Spinal cord (tissue), 10 donors: ENCODE measurements at places on chromosomes 7 and 10.
A peak's percentile ranks its signal among the peaks of the same experiment; 100 is the strongest.

GRCh38 chr10:47339186-47339735 lies 8.9 kb upstream of the RBP3 start:
- DNase-seq = no peak
- H3K27ac ChIP-seq = no peak overlapping the region
- H3K4me3 ChIP-seq = no peak overlapping the region
- H3K27me3 ChIP-seq = no peaks in the 10 kb centered on the region
- H3K36me3 ChIP-seq = no peaks in the 10 kb centered on the region

- H3K27ac ChIP-seq = no peak overlapping the region
- H3K4me3 ChIP-seq = no peak overlapping the region
- H3K36me3 ChIP-seq = no peaks in the 10 kb centered on the region
- H3K4me1 ChIP-seq = peaks cover 9% of the 10 kb centered on the region
- H3K27me3 ChIP-seq = no peaks in the 10 kb centered on the region
These were observed 52.7 kb upstream of the VIPR2 start for GRCh38 chr7:159197066-159197975.

- no peaks in the 10 kb centered on the region for H3K4me1 ChIP-seq
- DNase-seq = no peak
- H3K27ac ChIP-seq = no peak overlapping the region
- H3K36me3 ChIP-seq = no peaks in the 10 kb centered on the region
- no peaks in the 10 kb centered on the region for H3K27me3 ChIP-seq
- no peak overlapping the region for H3K4me3 ChIP-seq
These were observed 165.7 kb downstream of the NPSR1 start for GRCh38 chr7:34823650-34824258.

GRCh38 chr10:76017733-76018433 lies 586.5 kb downstream of the LRMDA start:
- no peak overlapping the region for H3K4me3 ChIP-seq
- no peaks in the 10 kb centered on the region for H3K4me1 ChIP-seq
- DNase-seq = no peak
- H3K36me3 ChIP-seq = no peaks in the 10 kb centered on the region

GRCh38 chr7:71389976-71390375 lies 258.0 kb downstream of the GALNT17 start:
- no peaks in the 10 kb centered on the region for H3K4me1 ChIP-seq
- H3K36me3 ChIP-seq = peaks cover 2% of the 10 kb centered on the region
- H3K27ac ChIP-seq = no peak overlapping the region
- no peak for DNase-seq

DNA sequence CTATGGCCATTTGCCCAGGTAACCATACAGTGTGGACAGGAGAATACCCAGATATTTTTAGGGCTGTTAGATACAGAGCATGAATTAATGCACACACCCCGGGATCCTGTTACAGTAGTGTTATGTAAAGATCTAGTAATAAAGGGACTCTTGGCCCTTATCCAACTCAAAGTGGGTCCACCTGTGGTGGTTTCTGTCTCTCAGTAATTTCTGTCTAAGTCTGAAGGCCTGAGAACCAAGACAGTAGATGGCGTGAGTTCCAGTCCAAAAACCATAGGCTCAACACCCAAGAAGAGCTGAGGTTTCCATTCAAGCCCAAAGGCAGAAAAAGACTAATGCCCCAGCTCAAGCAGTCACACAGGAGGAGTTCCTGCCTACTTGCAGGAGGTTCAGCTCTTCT lies 277.7 kb downstream of the ZEB1 start:
- no peak overlapping the region for H3K27ac ChIP-seq
- DNase-seq = no peak
- no peaks in the 10 kb centered on the region for H3K4me1 ChIP-seq
- H3K27me3 ChIP-seq = no peaks in the 10 kb centered on the region
- no peaks in the 10 kb centered on the region for H3K36me3 ChIP-seq
- no peak overlapping the region for H3K4me3 ChIP-seq

DNA sequence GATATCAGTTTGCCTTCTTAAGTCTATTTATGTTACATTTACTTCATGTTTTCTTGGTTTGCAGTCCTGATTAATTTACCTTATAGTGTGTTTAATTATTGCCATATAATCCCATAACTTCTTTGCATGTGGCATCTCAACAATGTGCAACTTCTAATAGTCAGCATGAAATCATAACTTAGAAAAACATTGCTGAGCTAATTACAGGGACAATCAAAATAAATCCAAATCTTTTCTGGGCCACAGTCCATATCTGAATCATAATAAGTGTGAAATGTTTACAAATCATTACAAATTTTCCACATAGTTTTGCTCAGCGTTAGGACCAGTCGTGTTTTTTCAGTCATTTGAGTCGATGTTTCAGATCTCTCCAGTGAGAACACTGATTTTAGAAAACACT lies 29.1 kb upstream of the CABCOCO1 start:
- H3K27me3 ChIP-seq = no peaks in the 10 kb centered on the region
- DNase-seq = no peak
- no peaks in the 10 kb centered on the region for H3K36me3 ChIP-seq
- H3K4me1 ChIP-seq = no peaks in the 10 kb centered on the region

DNA sequence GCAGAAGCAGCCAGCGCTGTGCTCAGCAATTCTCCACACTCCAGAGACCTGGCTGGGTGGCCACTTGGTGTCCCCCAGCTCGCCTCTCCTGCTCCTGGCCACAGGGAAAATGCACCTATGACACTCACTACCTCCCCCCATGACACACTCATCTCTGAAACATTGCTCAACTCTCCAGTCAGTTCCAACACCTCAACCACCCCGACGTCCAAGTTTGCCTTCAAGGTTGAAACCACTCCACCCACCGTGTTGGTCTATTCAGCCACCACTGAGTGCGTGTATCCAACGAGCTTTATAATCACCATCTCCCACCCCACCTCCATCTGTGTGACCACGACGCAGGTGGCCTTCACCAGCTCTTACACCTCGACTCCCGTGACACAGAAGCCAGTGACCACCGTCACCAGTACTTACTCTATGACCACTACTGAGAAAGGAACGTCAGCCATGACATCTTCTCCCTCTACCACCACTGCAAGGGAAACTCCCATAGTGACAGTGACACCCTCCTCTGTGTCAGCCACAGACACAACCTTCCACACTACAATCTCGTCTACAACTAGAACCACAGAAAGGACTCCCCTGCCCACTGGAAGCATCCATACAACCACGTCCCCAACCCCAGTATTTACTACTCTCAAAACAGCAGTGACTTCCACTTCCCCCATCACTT lies 2.7 kb downstream of the MUC3A start:
- H3K27ac ChIP-seq = no peak overlapping the region
- H3K4me1 ChIP-seq = peaks cover 6% of the 10 kb centered on the region
- peaks cover 12% of the 10 kb centered on the region for H3K27me3 ChIP-seq
- no peak for DNase-seq

GRCh38 chr10:74921744-74922143 lies 95.3 kb downstream of the KAT6B start:
- no peak overlapping the region for H3K4me3 ChIP-seq
- no peak overlapping the region for H3K27ac ChIP-seq
- peaks cover 15% of the 10 kb centered on the region for H3K4me1 ChIP-seq
- no peaks in the 10 kb centered on the region for H3K27me3 ChIP-seq
- no peaks in the 10 kb centered on the region for H3K36me3 ChIP-seq

DNA sequence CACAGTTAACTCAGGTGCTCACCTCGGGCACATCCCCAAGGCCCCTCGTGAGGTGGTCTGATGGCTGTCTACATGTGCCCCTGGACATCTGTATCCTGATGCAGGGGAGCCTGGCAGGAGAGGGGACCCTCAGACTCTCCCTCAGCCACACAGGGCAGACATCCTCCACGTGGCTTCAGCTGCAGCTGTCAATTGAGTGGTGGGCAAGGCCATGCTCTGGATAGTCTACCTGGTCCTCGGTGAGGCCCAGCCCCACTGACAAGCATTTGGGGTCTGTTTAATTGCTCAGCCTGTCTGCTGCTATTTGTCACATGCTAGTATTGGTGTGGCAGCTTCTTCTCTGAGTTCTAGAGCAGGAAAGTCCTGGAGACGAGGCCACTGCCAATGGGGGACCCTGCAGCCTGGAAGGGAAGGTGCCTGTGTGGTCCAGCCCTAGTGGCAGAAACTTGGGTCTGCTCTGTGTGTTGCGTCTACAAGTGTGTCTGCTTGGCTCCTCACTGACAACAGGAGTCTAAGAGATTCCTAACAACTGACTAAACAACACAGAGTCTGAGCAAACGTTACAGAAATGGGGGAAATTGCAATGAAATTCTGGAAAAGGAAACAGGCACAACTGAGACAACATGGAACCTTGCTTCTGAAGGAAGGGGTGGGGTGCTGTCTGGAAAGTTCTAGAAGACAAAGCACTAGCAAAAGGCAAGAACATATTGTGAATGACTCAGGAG lies 59.3 kb upstream of the IGFBP3 start:
- peaks cover 12% of the 10 kb centered on the region for H3K4me1 ChIP-seq
- no peak overlapping the region for H3K4me3 ChIP-seq
- no peaks in the 10 kb centered on the region for H3K36me3 ChIP-seq
- H3K27ac ChIP-seq = no peak overlapping the region
- DNase-seq = no peak

DNA sequence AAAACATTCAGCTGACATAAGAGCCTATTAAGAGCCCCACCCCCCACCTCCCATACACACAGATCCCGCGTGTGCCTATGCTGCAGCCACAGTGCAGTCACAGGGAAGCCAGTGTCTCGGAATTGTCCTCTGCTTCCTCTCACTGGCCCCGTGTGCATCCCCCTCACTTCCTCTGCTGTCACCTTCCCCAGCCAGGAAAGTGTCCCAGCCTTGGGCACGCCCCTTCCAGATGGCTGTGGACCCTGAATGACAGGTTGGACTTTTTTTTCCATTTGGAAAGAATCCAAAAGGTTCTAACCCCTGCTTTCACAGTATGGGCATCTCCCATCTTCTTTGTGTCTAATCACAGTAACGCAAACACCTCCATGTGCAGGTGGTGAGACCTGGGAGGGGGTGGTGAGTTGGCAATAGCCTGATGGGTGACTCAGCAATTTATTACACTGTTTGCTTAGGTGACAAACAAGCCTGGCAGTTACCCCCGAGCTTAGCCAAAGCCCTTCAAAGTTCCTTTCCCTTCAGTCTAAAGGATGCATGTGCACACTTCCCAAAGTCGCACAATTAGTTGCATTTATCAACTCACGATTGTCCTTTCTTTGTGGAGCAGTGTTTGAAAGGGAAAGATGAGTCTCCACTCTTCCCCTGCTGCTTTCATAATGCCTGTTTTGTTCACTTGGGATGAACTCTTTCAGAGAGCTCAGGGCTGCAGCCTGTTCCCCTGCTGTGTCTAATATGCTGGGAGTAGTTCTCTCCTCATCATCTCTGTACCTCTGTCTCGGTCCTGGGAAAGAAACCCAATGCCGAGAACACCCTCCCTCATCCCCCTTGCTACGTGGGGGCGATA lies 67.5 kb upstream of the EFCAB10 start:
- H3K27ac ChIP-seq = no peak overlapping the region
- no peaks in the 10 kb centered on the region for H3K36me3 ChIP-seq
- no peak for DNase-seq
- peaks cover 27% of the 10 kb centered on the region for H3K4me1 ChIP-seq
- peaks cover 7% of the 10 kb centered on the region for H3K27me3 ChIP-seq

- no peaks in the 10 kb centered on the region for H3K4me1 ChIP-seq
- no peak for DNase-seq
- H3K4me3 ChIP-seq = no peak overlapping the region
- H3K27ac ChIP-seq = no peak overlapping the region
These were observed 53.8 kb downstream of the ST7 start for GRCh38 chr7:117006907-117007684.

DNA sequence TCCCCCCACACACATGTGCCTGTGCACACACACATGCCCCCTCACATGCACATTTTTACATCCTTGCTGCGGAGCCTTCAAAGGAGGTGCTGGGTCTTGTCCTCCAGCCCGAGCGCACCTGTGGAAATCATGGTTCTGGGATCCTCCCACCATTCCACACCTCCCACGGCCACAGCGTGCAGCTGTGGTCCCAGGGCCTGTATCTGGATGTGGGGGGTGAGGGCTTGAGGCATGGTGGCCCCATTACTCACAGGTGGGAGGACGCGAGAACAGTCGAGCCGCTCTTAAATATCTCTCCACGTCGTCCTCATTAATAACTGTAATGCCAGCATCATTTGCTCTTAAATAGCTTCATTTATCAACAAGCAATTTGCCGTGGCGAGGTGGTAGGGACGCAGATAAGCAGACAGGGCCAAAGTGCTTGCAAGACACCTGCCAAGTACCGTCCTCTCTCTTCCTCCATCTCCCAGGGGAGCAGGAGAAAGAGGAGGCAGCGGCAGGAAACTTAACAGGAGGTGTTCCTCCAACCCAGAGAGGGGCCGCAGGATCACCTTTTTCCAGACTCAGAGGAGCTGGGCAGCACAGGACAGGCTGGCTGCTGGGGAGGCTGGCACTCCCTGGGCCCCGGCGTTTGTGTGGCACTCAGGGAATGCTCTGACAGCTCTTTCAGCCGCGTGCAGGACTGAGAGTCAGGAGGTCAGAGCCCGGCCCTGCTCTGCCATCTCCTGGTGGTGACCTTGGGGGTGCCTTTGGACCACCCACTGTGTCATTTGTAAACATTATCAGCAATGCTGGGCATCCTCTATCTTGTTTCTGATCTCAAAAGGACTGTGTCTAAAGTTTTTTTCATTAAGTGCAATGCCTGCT lies 87.4 kb downstream of the CDH23 start:
- H3K36me3 ChIP-seq = no peaks in the 10 kb centered on the region
- peak; percentile 57 for DNase-seq
- peaks cover 12% of the 10 kb centered on the region for H3K4me1 ChIP-seq

GRCh38 chr10:36650274-36650673 lies 475.1 kb upstream of the ANKRD30A start:
- no peak overlapping the region for H3K4me3 ChIP-seq
- H3K4me1 ChIP-seq = no peaks in the 10 kb centered on the region
- no peak overlapping the region for H3K27ac ChIP-seq

DNA sequence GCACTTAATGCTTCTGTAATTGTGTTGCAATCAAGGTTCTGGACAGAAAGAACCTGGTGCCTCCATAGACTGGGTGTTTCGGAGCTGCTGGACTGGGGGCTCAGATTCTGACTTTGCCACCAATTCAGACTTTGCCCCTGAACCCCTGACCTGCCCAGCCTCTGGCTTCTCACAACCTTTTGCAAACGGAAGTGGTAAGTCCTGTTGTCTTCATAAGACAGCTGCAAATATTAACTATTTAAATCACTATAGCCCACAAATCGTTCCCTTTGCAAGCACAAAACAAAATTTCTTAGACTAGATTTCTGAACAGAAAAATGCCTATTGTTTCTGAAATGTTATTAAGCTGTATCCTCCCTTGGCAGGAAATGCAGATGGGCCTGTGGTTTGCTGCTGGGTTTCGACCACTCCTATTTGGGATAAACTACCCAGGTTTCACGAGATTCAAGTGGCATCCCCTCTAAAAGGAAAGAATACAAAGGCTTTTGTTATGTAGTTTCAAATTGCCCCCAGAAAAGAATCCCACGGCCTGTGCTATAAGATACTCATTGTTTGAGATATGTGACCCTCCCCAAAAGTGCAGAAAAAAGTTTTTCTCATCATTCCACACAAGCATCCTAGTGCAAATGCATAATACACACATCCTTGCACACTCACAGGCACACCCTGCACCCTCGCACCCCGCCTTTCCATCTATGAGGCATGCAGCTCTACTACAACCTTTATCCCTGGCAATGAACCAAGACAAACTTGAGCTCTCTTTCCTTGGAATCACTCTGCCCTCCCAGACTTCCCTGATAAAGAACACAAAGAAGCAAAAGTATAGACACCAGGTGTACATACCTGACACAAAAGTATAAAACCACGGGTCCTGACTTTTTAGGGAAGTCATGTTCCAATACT lies 209.1 kb downstream of the PRPF18 start:
- H3K27ac ChIP-seq = no peak overlapping the region
- no peak overlapping the region for H3K4me3 ChIP-seq
- H3K36me3 ChIP-seq = peaks cover 25% of the 10 kb centered on the region
- H3K27me3 ChIP-seq = no peaks in the 10 kb centered on the region
- DNase-seq = no peak
- H3K4me1 ChIP-seq = peaks cover 11% of the 10 kb centered on the region

GRCh38 chr7:151987748-151988529 lies 31.7 kb downstream of the GALNTL5 start:
- H3K27me3 ChIP-seq = no peaks in the 10 kb centered on the region
- DNase-seq = peak; percentile 11
- no peaks in the 10 kb centered on the region for H3K36me3 ChIP-seq
- H3K27ac ChIP-seq = no peak overlapping the region
